NCI-H345 (cell line): ENCODE measurements at places on chromosomes 12 and 14.

- DNase-seq: peak; percentile 59
These were observed 610 bp downstream of the VSIG10 start for GRCh38 chr12:118103201-118103600.

- no peak for DNase-seq
These were observed 58.9 kb downstream of the DAD1 start for GRCh38 chr14:22530127-22530526.

GRCh38 chr14:95217391-95217900, 60.1 kb upstream of the DICER1 start:
- no peak for DNase-seq

DNA sequence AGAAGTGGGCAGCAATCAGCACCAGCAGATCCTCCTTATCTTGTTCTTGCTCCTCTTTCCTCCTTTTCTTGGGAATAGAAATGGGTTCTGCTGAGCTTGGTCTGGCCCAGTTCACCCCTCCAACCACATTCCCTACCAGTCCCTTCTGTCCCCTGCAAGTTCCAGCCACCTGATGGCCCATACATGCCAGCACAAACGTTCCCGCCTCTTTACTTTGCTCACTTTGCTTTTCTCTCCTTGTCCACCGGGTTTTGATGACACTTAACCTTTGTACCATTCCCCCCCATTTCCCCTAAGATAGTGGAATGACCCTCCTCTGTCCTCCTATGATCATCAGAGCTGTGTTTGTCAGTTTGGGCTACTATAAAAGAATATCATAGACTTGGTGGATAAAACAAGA, 23.4 kb upstream of the EML1 start:
- DNase-seq: no peak

DNA sequence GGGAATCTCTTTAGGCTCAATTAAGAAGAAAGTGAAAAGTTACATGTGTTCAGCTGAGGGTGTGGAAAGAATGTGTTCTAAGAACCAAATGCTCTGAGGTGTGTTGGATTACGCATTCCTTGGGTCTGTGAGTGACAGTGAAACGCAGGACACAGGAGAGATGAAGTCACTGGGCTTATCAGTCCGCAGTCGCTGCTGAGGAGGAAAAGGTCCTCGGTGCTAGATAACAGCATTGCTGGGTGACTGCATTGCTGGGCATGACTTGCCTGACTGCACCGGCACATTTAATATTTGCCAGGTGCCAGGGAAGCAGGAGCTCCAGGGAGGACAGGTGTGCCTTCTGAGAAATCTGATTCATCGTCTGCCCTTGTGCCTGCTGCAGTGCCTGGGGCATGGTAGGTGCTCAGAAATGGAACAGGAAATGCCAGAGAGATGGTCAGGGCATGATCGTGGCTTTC, 64.4 kb upstream of the FZD10 start:
- no peak for DNase-seq

- DNase-seq: no peak
These were observed 173.2 kb upstream of the HMGA2 start for GRCh38 chr12:65651060-65651459.

DNA sequence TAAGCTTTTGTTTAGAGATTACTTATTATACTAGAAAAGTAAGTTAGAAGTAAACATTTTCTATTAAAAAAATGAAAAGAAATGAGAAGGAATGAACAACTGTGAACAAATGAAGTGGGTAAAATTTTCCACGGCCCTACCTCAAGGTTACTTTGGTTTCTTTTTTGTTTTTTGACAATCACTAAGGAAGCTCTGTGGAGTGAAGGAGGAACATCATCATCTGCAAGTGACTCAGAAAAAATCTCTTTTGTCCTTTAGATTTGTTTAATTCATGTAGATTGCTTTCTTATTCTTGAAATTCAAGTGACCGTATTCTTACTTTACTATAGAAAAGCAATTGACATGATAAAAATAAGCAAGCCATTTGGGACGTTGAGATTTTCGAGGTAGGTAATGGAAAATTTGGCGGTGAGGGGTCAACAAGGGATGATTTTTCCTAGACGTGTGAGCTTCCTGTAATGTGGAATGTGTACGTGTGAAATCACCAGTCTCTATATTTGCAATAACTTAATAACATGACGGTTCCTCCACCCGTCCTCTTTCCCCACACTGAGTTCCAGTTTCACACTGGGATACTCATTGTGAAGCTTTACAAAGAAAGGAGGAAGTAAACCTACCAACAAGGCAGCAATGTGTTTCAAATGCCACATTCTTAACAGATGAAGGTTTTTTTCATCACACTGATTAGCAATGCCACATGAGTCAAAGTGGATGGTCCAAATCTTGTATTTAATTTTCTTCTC, 62.3 kb upstream of the EGLN3 start:
- DNase-seq: no peak

- no peak for DNase-seq
These were observed 222.0 kb upstream of the CPNE8 start for GRCh38 chr12:39127401-39127800.

DNA sequence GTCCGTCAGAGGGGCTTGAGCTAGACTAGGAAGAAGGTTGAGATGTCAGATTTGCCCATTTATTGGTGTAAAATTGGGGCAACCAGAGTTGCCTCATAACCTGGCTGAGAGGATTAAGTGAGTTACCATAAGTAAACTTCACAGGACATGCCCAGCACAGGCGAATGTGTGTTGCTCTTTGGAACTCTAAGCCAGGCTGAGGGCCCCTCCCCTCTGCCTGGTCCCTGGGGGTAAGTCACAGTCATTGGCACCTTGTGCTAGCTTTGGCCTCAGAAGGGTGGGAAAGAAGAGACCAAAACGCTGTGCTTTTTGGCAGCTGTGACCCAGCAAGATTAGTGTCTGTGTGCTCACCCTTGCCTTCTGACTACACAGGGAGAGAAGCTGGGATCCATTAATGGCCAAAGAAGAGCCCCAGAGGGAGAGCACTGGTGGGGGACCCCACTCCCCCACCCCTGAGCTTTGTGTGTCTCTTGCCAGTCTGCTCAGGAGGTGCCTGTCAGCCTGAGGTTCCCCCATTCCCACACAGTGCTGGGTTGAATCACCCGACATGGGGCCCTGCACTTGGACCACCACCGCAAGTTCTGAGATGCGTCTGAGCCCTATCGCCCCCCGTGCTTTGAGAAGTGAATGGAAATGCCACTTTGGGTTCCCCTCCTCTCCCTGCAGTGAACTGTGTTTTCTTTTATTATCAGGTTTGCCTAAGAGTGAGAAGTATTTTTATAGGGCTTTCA, 74.1 kb downstream of the CACNA1C start:
- DNase-seq: no peak

GRCh38 chr14:67417633-67418032, 5.7 kb upstream of the PLEK2 start:
- DNase-seq: no peak

DNA sequence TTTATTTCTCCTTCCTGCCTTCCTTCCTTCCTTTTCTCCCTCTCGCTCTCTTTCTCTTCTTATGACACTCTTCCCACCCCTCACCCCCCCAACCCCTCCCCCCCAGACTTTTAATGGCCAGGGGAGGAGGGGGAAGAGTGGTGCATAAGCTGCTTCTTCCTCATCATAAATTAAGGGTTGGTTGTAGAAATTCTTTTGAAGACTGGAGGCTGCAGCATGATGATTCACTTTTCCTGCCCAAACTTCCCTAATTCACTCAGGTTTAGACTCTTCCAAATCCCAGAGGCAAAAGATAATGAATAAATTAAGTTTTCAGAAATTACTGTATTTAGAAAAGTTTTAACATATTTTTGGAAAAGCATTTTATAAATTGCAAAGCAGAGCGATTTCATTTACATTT, 58.2 kb downstream of the GRIP1 start:
- no peak for DNase-seq

DNA sequence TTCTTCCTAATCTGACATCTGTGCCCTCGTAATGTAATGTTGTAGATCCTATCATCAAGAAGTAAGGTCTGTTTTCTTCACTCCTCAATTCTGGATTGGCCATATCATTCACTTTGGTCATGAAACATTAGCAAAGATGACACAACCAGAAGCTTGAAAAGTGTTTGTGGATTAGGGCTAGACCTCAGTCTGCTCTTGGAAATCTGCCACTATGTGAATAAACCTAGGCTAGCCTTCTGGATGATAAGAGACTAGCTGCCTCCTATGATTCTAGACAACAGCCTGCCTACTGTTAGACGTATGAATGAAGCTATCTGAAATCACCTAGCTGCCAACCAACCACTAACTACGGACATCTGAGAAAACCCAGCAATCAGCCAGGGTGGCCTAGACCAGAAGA, 38.7 kb upstream of the LYZ start:
- no peak for DNase-seq

- DNase-seq: no peak
These were observed 35.6 kb downstream of the BMP4 start for GRCh38 chr14:53921027-53921426.

DNA sequence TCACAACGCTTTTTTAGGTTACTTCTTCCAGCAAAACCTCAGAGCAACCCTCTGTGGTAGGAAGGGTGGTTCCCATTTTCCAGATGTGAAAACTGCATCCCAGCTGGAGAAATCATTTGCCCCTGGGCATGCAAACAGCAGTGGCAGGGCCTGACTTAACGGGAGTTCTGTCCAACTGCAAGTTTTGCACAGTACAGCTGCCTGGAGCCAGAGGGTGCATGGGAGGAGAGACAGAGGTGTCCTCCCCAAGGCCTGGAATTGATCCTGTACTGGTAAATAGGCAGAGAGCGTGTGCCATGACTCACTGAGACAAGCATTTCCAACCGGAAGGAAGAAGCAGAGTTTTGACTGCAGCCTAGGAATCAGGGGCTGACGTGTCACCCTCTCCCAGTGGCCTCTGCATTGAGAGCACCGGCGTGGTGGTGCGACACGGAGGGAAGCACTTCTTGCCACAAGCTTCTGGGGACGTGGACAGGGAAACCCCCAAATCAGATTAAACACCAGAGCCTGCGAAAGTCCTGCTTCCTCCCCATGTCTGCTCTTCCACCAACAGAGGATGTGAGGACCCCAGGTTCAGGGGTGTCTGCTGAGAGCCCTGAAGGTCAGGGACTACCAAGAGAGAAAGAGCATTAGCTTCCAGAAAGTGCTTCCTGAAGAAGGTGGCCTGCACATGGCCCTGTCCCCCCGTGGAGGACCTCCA, 19.0 kb upstream of the SERPINA4 start:
- DNase-seq: no peak

DNA sequence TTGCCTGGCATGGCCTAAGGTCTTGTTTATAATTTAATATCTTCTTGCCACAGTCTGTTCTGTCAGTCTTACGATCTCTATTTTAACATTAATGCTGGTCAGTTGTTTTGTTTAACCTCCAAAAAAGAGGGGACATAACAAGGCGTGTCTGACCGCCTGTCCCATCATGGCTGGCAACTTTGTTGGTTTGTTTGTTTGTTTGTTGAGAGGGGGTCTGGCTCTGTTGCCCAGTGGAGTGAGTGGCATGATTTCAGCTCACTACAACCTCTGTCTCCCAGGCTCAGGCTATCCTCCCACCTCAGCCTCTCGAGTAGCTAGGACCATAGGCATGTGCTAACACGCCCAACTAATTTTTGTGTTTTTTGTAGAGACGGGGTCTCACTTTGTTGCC, 36.1 kb upstream of the ITPR2 start:
- DNase-seq: no peak

GRCh38 chr12:47910486-47910885, 5.7 kb upstream of the VDR start:
- DNase-seq: no peak

DNA sequence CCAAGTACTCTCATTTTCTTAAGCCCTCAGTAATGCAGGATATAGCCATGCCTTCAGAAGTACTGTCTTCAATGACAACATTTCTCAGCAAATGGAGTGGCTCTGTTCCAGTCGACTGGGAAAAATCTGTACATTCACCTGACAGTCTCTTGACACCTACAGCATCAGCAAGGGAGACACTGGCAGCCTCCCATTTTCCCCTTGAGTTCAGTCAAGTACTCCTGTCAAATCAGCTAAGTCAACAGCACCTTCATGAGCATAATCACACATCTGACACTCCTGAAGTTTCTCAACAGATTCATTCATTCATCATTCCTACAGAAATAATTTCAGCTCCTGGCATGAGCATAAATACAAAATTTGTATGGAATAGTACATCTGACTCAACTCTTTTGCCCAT, 46.1 kb downstream of the INTS13 start:
- DNase-seq: peak; percentile 17

- DNase-seq: no peak
These were observed 69.9 kb downstream of the RAD52 start for GRCh38 chr12:879641-880040.

- DNase-seq: no peak
These were observed 1.5 kb downstream of the MAP4K5 start for GRCh38 chr14:50530794-50531365.

DNA sequence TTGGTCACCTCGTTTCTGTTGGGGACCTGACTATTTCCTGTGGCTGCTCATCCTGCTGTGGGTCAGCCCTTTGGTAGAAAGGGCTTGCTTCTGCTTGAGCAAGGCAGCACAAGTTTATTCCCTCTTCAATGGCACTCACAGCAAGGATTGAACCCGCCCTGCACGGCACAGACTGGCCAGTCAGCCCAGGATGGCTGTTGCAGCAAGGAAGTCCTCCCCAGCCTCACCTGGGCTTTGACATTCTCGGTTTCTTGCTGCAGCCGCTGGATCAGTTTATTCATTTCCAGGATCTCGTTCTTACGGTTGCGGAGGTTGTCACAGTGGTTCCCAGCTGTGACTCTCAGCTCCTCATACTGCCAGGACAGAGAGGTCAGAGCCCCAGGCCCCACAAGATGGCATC, 9.5 kb downstream of the KRT82 start:
- DNase-seq: no peak

GRCh38 chr14:80172375-80173051, 38.8 kb downstream of the DIO2 start:
- no peak for DNase-seq

DNA sequence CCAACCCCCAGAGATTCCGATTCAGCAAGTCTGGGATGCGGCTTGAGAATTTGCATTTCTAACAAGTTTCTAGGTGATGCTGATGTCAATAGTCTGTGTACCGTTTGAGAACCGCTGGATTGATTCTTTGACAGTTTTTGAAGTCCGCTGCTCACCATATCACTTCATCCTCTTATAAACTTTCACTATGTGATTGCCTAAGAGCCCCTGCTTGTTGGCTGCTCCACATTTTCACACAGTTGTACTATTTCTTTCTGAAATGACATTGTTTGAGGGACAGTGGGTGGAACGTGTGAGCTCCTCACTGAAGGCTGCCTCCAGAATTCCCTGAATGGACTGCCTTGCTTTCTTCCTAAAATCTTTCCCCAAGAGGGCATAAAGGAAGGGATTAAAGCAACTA, 7.7 kb downstream of the C3AR1 start:
- DNase-seq: no peak

DNA sequence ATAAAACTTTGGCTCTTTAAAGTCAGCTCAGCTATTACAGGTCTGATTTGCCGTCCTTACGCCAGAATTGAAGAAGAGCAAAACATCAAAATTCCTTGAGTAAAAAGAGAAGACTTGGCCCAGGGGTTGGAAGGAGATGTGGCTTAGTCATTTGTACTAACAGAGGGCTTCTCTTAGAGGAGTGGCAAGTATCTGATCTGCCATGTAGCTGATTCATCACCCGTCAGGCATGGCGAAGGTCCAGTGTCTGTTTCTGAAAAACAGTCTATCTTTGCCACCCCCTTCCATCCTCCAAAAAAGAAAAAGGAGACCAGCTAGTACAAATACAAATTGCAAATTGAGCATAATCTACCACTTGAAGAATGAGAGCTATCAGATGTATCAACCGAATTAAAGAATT, 91.9 kb downstream of the RAD52 start:
- DNase-seq: no peak

GRCh38 chr12:12267742-12268200, 927 bp upstream of the LRP6 start:
- DNase-seq: peak; percentile 30

GRCh38 chr12:47249719-47250357, 170.1 kb upstream of the AMIGO2 start:
- DNase-seq: no peak

- DNase-seq: no peak
These were observed 501.1 kb downstream of the MED13L start for GRCh38 chr12:115776399-115776798.
